ENCODE measurements at places on chromosomes 7 and 10.
A peak's percentile ranks its signal among the peaks of the same experiment; 100 is the strongest.

GRCh38 chr10:62661143-62661542 lies 143.4 kb upstream of the ADO start:
- no peak for DNase-seq

DNA sequence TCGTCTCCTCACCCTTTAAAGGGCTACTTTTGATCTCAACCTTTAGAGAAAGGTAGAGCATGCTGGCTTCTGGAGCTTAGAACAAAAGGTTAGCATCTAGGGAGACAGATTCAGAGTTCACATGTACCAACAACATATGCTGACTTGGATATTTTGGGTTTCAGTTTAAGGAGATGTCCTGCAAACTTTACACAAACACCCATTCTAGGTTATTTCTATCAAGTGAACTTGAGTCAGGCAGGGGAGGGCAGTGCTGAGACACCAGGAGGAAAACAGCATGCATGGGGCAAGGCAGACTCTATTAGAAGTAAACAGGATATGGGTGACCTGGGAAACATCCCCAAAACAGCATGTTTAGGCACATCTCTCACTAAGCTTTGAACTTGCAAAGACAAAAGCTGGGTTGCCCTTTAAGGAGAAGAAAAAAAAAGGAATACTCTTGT lies 43.8 kb downstream of the ARL4A start:
- no peak for DNase-seq

DNA sequence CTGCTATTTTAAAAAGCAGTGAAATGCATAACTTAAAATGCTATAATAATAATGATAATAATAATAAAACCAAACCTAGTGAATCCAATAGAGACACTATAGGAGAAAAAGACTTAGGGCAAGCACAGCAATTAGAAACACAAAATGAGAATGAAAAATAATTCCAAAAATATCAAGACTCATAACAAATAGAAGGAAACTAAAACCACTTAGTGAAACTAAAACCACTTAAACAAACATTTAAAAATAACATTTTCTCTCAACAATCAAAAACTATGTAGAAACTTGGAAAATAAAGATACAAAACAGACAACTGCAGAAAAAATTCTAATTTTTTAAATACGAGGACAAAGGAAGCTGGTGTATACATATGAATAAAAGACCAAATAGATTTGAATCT lies 655.2 kb upstream of the NRG3 start:
- DNase-seq = no peak

- DNase-seq = no peak
Observed at GRCh38 chr10:43417950-43418768, 9.2 kb upstream of the HNRNPF start.

DNA sequence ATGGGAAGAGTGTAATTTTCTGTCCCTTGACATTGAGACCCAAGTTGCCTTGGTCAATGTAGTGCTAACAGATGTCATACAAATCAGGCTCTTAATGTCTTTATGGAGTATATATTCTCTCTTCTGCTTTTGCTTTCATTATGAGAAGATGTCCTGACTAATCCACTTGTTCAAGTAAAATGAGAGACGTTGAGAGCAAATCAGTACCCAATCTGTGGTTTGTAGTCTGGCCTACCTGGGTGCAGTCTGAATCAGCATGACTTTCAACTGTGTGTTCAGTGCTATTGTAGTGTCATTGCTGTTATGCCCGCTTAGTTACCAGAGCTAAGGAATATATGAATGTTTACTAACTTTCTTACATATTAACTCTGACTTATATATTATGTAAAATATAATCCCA lies 612.4 kb downstream of the ANKRD7 start:
- no peak for DNase-seq

DNA sequence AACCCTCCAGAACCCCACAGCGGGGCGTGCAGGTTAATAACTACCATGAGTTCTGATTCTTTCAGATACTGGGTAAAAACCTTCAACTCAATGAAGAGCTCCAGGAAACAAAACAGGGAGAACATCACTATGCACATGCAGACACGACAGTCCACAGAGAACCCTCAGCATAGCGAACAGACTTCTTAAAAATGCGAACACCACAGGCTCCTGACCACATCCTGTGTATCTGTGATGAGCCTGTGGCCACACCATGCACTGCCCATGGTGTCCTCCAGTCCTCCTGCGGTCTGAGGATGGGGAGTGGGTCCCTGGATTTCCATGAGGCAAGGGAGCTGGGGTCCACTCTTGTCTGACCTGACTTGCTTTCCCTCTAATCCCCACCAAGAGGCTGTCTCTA lies 107.2 kb downstream of the COBL start:
- no peak for DNase-seq

GRCh38 chr7:70114806-70115205 lies 516.5 kb downstream of the AUTS2 start:
- DNase-seq = no peak

GRCh38 chr10:92839191-92840085 lies 8.9 kb upstream of the EXOC6 start:
- peak; percentile 18 for DNase-seq

- no peak for DNase-seq
Observed at GRCh38 chr10:4073912-4074311, 288.9 kb upstream of the KLF6 start.

GRCh38 chr10:75827587-75828021 lies 396.2 kb downstream of the LRMDA start:
- DNase-seq = no peak

- DNase-seq = no peak
Observed at GRCh38 chr7:22235134-22235533, 121.8 kb downstream of the RAPGEF5 start.

DNA sequence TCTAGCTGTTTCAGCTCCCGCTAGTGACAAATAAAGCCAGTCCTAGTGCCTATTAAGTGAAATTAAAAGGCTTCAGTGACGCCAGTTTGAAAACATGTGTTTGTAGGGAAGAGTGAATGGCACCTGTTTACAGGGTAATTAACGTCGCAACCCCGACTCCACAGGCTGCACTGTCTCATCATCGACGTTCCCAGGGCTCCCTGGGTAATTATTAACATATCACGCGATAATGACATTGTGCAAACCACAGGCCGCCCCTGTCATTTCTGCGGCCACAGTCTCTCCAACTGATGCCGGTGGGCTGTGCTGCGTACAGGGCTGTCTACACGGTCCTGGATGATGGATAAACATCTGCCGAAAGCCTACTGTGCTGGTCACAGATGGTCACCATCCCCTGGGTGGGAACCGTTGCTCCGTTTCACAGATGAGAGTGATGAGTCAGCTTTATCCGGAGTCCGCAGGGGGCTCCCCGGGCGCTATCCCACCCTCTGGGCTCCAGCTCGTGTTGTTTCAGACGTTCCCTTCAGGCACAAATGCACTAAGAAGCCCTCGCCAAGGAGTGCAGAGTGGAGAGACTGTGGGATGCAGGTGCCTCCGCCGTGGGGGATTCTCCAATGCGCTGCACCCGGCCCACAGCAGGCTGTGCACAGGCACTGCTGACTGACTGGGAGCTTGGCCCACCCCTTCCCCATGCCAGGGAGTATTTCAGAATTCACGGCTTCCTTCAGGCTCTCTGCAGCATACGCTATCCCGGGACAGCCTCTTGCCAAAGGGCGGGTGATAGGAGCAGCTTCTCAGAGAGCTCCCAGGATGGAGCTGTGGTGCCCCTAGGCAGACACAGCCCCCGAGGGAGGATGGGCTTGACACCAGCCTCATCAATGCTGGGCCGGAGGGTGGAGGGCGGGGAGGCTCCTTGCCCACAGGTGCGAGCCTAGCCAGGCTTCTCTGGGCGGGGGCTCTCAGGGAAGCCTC lies 491.8 kb upstream of the FOXK1 start:
- no peak for DNase-seq

DNA sequence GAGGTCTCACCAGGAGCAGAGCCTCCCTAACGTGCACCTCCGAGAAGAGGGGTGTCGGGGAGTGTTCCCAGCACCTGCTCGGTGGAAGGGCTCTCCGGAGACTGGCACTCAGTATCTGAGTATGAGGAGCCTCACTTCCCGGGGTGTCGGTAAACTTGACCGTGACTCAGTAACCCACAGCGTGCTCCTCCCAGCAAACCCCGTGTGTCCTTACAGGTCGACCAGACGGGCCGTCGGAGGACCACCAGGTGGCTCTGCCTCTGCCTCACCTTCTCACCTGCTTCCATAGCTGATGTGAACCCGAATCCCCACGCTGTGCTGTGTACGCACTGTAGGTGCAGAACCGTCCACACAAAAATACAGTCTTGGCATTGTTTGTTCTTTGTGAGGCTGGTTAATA lies 29.0 kb upstream of the KNDC1 start:
- DNase-seq = no peak

GRCh38 chr10:125064681-125065492 lies 95.5 kb downstream of the CTBP2 start:
- no peak for DNase-seq

DNA sequence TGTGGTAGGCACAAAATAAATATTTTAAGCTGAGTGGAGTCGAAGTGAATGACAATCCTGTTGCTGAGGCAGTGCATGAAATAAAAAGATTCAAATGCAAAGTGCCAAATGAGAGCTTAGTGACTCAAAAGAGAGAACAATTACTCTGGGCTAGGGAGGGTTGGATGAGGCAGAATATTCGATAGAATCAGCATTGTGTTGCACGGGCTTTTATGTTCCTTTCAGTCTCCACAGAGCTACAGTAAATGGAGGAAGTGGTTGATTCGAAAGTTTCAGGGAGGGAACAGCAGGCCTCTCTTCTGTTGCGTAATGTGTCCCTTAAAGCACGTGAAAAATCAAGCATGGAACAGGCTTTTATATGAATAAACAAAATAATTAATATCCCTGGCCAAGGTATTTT lies 599.3 kb upstream of the CELF2 start:
- DNase-seq = no peak

GRCh38 chr10:43872644-43873043 lies 224.0 kb upstream of the ZNF32 start:
- DNase-seq = no peak

- DNase-seq = no peak
Observed at GRCh38 chr7:96097835-96098234, 224.1 kb downstream of the SLC25A13 start.

DNA sequence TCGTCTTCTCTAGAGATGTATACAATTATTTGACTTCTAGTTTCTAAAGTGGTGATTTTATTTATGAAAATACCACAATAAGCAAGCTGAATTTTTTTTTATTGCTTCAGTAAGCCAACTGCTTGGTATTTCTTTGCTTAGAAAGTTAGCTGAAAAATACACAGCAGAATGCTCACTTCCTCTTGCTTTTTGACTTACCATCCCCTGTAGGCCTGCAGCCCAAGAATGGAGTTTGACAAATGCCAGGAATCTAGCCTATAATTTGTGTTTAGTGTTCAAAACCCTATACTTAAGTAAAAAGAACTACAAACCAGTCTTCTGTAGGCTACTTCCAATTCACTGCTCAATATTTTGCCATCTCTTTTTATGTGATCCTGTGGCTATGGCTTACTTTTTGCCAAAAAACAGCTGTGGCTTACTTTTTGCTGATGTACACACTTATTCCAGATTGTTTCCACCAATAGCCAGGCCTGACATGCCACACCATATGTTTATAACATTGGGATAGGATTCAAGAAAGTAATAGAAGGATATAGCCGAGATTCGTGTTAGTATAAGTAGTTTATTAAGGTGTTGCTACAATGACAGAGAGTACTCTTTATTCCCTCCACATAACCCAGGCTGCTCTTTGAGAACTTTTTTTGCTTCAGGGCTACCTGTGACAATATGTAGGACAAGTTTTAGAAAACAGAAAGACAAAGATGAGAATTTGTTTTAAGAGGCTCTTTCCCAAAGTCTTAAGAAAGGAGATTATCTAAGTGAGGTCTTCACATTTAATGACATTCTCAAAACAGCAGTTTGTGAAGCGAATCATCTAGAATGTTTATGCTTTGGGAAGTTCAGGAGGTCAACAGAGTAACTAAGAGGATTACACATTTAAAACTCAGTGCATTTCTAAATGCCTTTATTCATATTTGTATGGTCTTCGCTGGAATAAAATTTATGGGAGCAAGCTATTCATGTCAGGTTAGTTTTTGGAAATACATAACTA lies 263.9 kb upstream of the FZD1 start:
- DNase-seq = no peak

- DNase-seq = no peak
Observed at GRCh38 chr7:44607141-44608068, 978 bp downstream of the OGDH start.

DNA sequence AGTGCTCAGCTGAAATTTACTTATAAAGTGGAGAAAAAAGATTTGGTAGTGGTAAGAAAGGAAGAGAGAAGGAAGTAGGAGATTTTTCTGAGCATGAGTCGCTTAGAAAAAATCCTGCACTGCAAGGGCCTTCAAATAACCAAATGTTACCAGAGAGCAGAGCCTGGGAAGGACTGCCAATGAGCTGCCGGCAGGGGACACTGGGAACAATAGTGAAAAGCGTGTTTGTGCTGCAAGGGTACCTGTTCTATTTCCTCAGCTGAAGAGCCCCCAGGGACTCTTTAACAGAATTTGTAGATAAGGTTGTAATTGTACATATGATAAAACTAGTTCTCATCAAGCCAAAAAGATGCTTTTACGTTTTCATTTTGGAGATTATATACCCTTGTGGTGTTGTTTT lies 696.3 kb upstream of the C7orf33 start:
- DNase-seq = no peak

DNA sequence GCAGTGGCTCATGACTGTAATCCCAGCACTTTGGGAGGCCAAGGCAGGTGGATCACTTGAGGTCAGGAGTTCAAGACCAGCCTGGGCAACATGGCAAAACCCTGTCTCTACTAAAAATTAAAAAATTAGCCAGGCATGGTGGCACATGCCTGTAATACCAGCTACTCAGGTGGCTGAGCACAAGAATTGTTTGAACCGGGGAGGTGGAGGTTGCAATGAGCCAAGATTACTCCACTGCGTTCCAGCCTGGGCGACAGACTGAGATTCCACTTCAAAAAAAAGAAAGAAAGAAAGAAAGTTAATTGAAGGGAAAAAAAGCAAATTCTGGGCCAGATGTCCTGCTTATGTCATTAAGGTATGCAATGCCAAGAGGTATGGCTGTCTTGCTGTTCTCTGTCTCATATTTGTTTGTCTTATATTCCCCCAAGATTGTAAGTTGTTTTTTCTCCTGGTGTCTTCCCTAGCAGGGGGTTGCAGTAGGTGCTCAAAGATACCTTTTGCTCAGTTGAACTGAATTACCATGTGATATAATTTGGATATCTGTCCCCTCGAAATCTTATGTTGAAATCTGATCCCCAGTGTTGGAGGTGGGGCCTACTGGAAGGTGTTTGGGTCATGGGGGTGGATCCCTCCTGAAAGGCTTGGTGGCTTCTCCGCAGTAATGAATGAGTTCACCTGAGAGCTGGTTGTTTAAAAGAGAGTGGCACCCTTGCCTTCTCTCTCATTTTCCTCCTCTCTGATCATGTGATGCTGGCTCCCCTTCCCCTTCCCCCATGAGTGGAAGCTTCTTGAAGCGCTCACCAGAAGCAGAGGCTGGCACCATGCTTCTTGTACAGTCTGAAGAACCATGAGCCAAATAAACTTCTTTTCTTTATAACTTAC lies 60.9 kb downstream of the MYOF start:
- DNase-seq = no peak

DNA sequence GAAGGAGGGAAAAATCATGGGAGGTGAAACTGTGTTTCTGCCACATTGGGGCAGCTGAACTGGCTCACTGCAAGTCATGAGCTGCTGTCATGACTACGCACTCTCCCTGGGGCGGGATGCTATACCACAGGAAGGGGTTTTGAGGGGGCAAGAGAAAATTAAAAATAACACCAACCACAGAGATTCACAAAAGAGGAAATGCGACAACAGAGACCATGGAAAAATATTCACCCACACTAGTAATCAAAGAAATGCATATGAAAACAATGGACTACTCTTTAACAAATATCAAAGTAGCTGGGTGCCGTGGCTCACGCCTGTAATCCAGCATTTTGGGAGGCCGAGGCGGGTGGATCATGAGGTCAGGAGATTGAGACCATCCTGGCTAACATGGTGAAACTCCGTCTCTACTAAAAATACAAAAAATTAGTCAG lies 65.2 kb upstream of the TM9SF3 start:
- DNase-seq = no peak

Data from T1000 (cell line).